Type B pancreatic cell (in vitro differentiated cells): ENCODE measurements at places on chromosomes 16 and 17. TPM values are rescaled to one million over a fixed set of nuclear protein-coding genes. Genes with fewer than 3 reads are reported as not detected.

DNA sequence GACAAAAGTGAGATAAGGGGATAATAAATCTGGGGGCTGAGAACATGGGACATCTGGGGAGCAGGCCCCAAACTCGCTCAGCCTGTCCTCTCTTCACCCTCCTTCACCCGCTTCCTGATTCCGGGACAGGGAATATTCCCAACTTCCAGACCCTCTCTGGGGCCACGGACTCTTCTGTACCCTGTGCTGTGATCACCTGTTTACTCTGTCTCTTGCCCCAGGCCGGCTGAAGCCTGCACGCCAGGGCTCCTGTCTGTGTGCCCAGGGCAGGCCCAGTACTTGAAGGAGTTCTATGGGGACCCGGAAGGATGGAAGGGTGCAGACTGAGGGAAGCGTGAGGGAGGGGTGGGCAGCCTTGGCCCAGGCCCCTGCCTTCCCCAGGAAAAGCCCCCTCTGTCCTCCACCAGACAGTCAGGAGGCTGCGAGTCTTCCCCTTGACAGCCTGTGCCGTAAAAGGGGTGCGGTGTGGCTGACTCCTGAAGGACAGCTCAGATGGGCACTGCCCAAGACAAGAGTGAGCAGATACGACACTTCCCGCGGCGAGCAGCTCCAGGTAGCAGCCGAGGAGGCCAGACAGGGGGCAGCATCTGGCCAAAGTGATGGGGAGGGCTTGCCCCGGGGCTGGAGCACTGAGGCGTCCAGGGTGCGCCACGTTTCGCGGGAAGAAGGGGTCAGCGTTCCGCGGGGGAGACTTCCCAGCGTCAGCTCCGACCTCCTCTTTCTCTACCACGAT is 1.0 kb upstream of the CCNF start:
- no peak for DNase-seq
- peaks cover 7% of the 10 kb centered on the region for H3K36me3 ChIP-seq
- peak overlapping the region; percentile 91 for H3K4me3 ChIP-seq
- H3K27me3 ChIP-seq = no peaks in the 10 kb centered on the region
- H3K27ac ChIP-seq = peak overlapping the region; percentile 87

GRCh38 chr17:31595666-31596381 is 204.3 kb downstream of the RAB11FIP4 start:
- H3K27me3 ChIP-seq = no peaks in the 10 kb centered on the region
- H3K27ac ChIP-seq = peak overlapping the region; percentile 17
- no peaks in the 10 kb centered on the region for H3K36me3 ChIP-seq

- no peak overlapping the region for H3K27ac ChIP-seq
- peaks cover 18% of the 10 kb centered on the region for H3K36me3 ChIP-seq
- H3K4me3 ChIP-seq = no peak overlapping the region
- H3K4me1 ChIP-seq = peaks cover 4% of the 10 kb centered on the region
- DNase-seq = no peak
These were observed 20.6 kb downstream of the CYB5B start for GRCh38 chr16:69444873-69445517.

DNA sequence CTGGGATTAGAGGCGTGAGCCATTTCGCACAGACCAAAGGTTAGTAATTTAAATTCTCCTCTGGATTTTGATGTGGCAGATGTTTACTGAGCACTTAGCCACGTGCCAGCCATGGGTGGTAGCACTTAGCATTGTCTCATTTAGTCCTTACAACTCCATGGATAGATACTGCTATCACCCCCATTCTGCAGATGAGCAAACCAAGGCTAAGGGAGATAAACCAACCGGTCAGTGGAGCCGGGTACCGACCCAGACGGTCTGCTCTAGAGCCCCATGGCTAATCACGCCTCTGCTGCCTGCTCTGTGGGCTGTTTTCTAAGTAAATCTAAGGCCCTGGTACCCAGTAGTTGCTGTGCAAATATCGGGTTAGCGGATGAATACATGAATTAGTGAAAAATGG is 12.6 kb upstream of the ADGRG1 start:
- no peaks in the 10 kb centered on the region for H3K36me3 ChIP-seq
- no peak overlapping the region for H3K27ac ChIP-seq
- DNase-seq = no peak
- H3K4me1 ChIP-seq = peaks cover 16% of the 10 kb centered on the region
- no peak overlapping the region for H3K4me3 ChIP-seq

The MYH3 gene
- 2.4 and 11.2 TPM in 2 replicates for total RNA-seq

The PYY gene
- total RNA-seq = 2.3 and 3.5 TPM in 2 replicates

- DNase-seq = no peak
- no peak overlapping the region for H3K4me3 ChIP-seq
- H3K4me1 ChIP-seq = peaks cover 13% of the 10 kb centered on the region
- peaks cover 26% of the 10 kb centered on the region for H3K27me3 ChIP-seq
- no peaks in the 10 kb centered on the region for H3K36me3 ChIP-seq
- no peak overlapping the region for H3K27ac ChIP-seq
These were observed 57.9 kb upstream of the MAF start for GRCh38 chr16:79658301-79659033.

- peaks cover 24% of the 10 kb centered on the region for H3K27me3 ChIP-seq
- DNase-seq = no peak
- no peaks in the 10 kb centered on the region for H3K4me1 ChIP-seq
- H3K4me3 ChIP-seq = no peak overlapping the region
- H3K36me3 ChIP-seq = no peaks in the 10 kb centered on the region
- no peak overlapping the region for H3K27ac ChIP-seq
These were observed 203.1 kb upstream of the SOX9 start for GRCh38 chr17:71917715-71918114.

GRCh38 chr16:83717308-83717707 is 90.5 kb upstream of the HSBP1 start:
- peaks cover 12% of the 10 kb centered on the region for H3K4me1 ChIP-seq
- H3K4me3 ChIP-seq = no peak overlapping the region
- DNase-seq = no peak

GRCh38 chr17:30323895-30324319 is 9.9 kb downstream of the TMIGD1 start:
- DNase-seq = no peak
- no peak overlapping the region for H3K4me3 ChIP-seq
- H3K4me1 ChIP-seq = peaks cover 14% of the 10 kb centered on the region
- no peaks in the 10 kb centered on the region for H3K36me3 ChIP-seq

GRCh38 chr16:31467151-31467773 is 4.7 kb upstream of the TGFB1I1 start:
- no peak overlapping the region for H3K27ac ChIP-seq
- H3K27me3 ChIP-seq = peaks cover 7% of the 10 kb centered on the region
- DNase-seq = no peak
- no peaks in the 10 kb centered on the region for H3K36me3 ChIP-seq
- peaks cover 8% of the 10 kb centered on the region for H3K4me1 ChIP-seq
- H3K4me3 ChIP-seq = no peak overlapping the region

- H3K36me3 ChIP-seq = no peaks in the 10 kb centered on the region
- H3K27me3 ChIP-seq = peaks cover 30% of the 10 kb centered on the region
- H3K27ac ChIP-seq = no peak overlapping the region
- H3K4me1 ChIP-seq = peaks cover 15% of the 10 kb centered on the region
- no peak overlapping the region for H3K4me3 ChIP-seq
These were observed 49.2 kb downstream of the RBFOX3 start for GRCh38 chr17:79561486-79562133.

The USP6 gene
- 0.07 and 0.22 TPM in 2 replicates for total RNA-seq

DNA sequence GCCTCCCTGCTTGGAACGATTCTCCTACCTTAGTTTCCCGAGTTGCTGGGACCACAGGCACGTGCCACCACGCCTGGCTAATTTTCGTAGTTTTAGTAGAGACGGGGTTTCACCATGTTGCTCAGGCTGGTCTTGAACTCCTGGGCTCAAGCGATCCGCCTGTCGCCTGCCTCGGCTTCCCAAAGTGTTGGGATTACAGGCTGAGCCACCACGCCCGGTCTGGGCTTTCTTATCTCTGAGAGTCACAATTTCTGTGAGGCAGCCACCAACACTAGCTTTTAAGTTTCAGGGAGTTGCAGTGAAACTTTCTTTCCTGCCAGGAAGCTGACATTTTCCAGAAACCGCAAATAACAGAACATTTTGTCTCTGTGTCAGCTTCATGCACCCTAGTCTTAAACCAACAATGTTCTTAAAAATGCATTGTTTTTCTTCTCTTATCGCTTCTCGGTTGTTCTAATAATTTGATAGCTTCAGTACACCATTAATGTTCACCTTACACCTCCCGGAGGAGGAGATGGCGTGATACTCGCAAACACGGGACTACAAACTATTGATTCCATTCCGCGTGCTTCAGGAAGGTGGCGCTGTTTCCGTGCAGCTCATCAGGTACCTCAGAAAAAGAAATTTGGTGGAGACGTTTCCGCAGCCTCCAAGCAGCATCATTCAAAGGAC is 7.4 kb upstream of the DHRS7B start:
- H3K36me3 ChIP-seq = no peaks in the 10 kb centered on the region
- peak overlapping the region; percentile 18 for H3K27ac ChIP-seq
- peak overlapping the region; percentile 16 for H3K4me3 ChIP-seq
- no peak for DNase-seq

The MT1A gene
- not detected in 2 replicates for total RNA-seq

The CNTD1 gene
- 0.46 TPM in 1 of 2 replicates, not detected in the other for total RNA-seq

DNA sequence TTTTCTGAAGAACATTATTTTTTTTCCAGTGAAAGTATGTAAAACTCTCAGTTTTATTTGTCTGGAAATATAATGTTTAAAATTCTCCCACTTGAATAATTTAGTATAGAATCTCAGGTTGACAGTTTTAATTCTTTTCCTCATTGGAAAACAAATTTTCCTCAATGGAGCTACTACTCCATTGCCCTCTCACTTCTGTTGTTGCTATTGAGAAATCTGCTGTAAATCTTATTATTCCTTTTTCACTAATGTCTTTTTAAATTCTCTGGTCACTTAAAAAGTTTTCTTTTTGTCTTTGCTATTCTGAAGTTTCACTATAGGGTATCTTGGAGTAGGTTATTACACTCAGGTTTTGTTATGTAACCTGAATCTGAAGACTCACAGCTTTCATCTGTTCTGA is 216.1 kb upstream of the PMFBP1 start:
- DNase-seq = no peak
- no peaks in the 10 kb centered on the region for H3K27me3 ChIP-seq
- H3K36me3 ChIP-seq = peaks cover 19% of the 10 kb centered on the region
- no peaks in the 10 kb centered on the region for H3K4me1 ChIP-seq
- H3K4me3 ChIP-seq = no peak overlapping the region

DNA sequence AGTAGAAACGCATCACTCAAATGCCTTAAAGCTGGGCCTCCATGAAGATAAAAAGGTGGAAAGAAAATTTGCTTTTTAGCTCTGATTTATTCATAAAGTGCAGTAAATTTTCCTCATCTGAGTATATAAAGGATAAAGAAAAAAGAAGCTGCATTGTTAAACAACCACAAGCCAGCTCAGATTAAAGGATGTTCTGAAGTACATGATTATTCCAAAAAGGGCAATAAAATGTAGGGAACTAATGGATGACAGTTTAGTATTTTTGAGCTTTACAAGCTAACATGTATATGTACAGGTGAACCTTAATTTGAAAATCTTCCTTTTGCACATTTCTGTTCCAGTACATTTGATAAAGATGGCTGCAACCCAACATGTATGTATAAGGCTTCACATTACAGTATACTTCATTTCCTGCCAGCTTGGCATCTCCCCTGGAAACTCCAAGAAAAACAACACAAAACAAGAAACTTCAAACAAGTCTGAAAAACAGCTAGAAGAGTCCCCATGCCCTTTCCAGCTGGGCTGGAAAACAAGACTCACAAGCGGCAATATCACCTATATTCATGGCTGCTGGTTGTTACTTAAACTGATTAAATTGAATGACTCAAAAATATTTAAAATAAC is 225.7 kb downstream of the CEP112 start:
- H3K27me3 ChIP-seq = no peaks in the 10 kb centered on the region
- no peak for DNase-seq
- H3K4me1 ChIP-seq = no peaks in the 10 kb centered on the region
- no peak overlapping the region for H3K27ac ChIP-seq
- no peak overlapping the region for H3K4me3 ChIP-seq
- peaks cover 5% of the 10 kb centered on the region for H3K36me3 ChIP-seq

The CRHR1 gene
- 0.17 and 0.43 TPM in 2 replicates for total RNA-seq

- H3K27me3 ChIP-seq = no peaks in the 10 kb centered on the region
- DNase-seq = no peak
- H3K27ac ChIP-seq = no peak overlapping the region
- no peak overlapping the region for H3K4me3 ChIP-seq
These were observed 8.3 kb downstream of the EFCAB5 start for GRCh38 chr17:29949696-29950095.

DNA sequence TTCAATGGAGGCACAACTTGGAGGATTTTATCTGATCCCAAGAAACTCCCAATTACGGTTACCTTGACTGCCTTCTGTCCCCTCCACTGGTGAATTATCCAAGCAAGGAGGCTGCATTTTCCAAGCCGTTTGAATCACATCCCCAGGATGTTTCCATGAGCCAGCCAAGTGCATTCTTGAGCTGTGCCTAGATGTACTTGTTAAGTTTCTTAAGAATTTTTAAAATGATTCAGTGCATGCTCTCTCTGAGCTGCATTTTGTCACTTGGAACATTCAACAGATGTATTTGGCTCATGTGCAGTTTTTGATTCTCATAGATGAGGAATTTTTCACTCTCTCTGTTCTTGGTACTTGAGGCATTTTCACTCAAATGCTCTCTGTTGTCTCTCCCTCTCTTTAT is 202.6 kb upstream of the MYOCD start:
- H3K4me1 ChIP-seq = no peaks in the 10 kb centered on the region
- H3K27me3 ChIP-seq = no peaks in the 10 kb centered on the region
- DNase-seq = no peak
- no peak overlapping the region for H3K27ac ChIP-seq

DNA sequence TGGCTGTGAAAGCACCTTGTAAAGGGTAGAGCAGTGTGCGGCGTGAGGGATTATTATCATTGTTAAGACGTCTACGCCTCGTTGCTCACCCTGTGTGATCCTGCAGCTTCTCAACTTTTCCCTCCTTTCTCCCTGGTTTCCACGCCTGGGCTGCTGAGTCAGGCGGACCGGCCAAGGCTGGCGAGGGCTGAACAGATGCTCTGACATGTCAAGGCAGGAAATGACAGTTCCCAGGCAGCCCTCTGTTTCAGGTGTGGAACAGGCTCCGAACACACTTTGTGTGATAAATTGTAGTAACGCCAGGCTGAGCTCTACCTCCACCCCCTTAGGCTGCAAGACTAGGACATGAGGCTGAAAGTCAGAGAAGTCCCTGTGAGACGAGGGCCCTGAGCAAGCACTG is 46.0 kb upstream of the TBX2 start:
- H3K4me1 ChIP-seq = peaks cover 38% of the 10 kb centered on the region
- no peak for DNase-seq
- H3K27ac ChIP-seq = no peak overlapping the region
- H3K4me3 ChIP-seq = no peak overlapping the region
